ENCODE measurements at places on chromosomes 7 and 10.

- DNase-seq, result no peak
These were observed 35.1 kb upstream of the CXCL12 start for GRCh38 chr10:44419790-44420549.

DNA sequence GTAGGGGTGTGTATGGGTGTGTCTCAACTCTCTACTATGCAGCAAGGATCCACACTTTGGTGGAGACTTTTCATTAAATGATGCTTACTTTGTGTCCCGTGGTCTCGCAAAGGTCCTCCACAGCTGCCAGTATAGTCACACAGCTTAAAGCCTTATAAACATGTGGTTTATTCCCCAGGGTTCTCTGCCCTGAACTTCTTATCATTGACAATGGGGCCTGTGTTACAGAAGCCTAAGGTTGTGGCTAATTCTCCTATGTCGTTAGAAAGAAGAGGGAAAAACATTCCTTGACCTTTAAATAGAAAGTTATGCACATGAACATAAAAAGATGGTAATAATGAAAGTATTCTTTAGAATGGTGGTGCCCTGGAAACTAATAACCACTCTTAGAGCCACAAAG is 201.4 kb downstream of the INHBA start:
- DNase-seq, result no peak

DNA sequence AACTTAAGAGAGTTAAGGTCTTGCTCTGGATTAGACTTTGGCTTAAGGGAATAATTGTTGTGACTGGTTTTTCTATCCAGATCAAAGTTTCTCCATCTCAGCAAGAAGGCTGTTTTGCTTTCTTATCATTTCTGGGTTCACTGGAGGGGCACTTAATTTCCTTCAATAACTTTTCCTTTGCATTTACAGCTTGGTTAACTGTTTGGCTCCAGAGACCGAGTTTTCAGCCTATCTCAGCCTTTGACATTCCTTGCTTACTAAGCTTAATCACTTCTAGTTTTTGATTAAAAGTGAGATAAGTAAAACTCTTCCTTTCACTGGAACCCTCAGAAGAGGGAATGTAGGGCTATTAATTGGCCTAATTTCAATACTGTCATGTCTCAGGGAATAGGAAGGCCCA is 76.4 kb downstream of the LARP4B start:
- DNase-seq, result no peak

GRCh38 chr7:109190766-109191398 is 621.2 kb downstream of the DNAJB9 start:
- DNase-seq, result no peak

GRCh38 chr10:3787816-3788215 is 2.8 kb upstream of the KLF6 start:
- DNase-seq, result no peak

DNA sequence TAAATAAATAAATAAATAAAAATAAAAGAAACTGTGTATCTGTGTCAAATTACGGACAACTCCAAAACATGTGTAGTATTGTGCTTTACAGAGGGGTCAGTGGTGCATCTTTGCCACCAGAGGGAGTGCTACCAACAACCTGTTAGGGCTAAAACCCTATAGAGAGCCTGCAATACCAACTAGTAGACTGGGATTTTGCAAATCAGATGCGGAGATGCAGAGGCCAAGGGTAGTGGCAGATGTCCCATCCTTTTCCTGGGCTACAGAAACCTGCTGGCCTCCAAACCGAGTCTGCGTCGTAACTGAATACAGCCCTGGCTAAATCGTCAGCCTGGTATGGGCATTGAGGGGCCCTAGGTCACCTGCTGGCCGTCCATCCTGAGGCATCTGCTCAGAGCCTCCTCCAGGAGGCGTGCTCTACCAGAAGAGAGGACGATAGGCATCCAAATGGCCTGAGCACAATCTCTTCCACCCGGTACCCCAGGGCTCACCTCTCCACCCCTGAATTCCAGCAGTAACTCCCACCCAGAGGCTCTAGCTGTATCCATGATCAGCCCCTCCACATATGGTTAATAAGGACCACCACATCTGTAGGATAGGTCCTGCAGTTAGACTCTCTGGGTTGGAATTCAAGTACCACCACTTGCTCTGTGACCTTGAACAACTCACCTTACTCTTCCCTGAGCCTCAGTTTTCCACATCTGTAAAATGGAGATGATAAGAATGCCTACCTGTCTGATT is 6.2 kb upstream of the RRP12 start:
- peak; percentile 76 for DNase-seq

DNA sequence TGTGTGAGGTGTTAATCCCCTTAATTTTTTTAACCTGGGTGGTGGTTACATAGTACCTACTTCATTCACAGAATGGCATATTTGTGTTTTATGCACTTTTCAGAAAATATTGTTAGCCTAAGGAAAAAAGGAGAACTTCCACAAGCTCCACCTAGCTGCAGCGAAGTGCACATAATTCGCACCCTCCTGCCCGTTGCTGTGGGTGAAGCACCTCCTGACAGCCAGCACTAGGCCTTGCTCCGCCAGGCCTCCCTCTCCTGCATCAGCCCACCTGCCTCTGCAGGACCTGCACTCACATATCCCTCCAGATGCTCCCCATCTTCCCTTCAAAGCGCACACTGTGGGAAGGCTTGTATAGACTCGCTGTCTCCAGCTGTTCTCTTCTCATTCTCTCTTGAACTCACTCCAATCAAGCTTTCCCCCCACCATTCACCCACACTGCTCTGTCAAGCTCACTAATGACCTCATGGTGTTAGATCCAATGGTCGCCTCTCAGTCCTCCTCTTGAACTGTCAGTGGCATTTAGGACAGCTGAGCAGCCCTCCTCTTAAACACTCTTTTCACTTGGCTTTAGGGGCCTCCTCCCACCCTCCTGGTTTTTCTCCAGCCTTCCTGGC is 20.7 kb upstream of the GRID1 start:
- no peak for DNase-seq

DNA sequence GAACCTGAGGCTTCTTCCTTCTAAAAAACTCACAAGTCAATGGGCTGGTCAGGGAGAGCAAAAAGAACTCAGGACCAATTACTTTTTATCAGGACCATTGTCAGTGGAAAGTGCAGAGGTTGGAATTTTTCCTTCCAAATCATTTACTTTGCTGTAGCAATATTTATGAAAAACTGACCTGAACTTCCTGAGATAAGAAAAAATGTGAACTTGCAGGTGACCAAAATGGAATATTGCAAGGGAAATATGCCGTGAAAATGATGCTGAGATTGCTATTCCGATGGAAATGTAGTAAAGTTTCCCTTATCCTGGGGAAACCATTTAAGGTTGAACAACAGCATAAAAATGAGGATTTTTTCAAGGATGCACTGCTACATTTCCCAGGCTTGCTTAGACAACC is 148.3 kb upstream of the PFKP start:
- no peak for DNase-seq

DNA sequence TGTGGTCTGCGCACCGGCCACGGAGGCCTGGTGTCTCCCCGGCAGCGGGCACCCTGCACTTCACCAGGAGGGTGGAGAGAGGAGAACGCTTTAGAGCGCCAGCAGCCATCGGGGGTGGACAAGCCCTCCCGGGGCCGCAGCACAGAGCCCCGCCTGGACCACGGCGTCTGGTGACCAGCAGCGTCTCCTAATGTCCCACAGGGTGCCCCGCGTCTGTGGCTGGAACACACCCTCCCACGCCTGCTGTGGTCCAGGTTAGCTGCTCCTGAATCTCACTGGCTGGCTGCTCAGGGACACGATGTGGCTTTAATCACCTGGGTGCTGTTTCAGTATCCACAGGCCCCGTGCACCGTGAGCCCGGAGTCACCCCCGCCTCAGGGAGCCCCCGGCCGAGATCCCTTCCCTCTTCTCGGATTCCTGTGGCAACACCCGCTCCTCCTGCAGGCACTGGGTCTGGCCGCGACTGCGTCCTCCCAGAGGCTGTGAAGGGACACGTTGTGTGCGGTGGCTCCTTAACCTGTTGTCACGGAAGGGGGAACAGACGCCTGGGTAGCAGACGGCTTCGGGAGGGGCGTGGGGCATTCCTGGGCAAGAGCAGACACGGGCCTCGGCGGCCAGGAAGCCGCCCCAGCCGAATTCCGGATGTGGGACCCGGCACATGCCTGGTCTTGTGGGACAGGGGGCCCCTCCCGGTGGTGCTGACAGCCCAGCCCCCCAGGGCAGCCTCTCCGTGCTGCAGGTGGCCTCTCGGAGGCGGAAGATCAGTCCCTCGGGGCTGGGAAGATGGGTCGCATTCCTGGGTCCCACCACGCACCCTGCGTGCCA is 78.9 kb downstream of the FOXL3 start:
- no peak for DNase-seq

DNA sequence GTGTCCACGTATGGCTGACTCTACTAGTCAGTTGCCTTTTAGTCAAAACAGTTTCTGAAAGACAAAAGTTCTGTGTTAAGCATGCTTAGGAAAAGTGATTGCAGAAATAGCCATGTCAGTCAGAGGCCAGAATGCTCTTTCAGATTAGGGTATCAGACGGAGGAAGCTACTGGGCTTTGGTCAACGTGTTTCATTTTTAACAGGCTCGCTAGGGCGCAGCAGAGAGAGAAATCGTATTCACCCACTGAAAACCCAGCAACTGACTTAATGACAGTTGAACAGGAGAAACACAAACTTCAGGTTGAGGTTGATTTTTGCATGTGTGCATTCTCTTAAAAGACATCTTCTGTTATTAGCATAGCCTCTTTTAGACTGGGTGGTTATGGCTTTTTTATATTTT is 322.6 kb upstream of the KIAA1217 start:
- DNase-seq, result no peak

DNA sequence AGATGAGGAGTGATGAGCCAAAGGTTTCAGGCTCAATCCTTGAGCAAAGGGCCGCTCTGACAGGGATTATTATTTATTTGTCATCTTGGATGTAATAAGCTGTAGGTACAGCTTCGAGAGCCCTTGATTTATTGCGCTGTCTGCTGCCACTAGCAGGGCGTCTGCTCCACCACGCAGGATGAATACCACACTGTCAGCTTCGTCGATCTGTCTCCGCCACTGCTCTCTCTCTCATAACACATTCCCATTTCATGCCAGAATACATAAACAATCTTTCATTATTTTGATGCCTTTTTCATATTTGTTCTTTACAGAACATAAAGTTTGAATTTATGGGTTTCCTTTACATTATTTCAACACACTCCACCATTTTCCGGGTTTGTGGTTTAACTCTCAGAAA is 276.6 kb downstream of the LRMDA start:
- no peak for DNase-seq

DNA sequence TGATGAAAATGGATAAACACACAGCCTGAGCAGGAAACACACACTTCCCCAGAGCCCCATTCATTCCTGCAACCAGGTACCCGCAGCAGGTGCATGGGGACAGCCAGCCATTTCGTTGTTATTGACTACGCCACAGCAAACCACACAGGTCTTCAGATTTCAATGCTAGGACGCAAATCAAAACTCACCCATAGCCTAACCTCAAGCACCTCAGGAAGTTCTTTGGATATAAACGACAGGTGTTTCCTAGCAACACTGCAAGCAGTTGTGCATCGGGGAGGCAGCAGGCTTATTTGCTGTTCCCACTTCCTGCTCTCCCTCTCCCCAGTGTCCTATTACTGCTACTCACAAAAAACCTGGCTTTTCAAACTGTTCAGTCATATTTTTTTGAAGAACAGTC is 176.5 kb upstream of the FRMD4A start:
- no peak for DNase-seq

GRCh38 chr10:62599161-62599560 is 205.4 kb upstream of the ADO start:
- no peak for DNase-seq

DNA sequence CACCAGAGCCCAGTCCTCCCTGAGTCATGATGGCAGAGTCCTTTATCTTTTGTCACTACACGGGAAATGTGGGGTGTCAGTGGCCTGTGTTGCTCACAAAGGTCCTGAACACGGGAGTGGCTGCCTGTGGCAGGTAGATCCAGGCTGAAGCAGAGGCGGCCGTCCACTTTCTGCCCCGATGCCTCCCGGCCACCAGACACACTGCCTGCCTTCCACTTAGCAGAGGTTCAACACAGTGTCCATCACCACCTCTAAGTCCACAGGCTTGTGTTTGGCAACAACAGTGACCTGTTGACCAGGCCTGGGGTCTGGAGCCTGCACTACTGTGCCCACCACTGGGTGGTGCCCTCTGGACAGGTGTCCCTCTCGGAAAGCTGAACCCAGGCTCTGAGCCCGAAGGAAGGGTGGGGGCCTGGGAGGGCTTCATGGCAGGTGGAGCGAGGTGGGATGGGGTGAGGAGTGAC is 49.9 kb upstream of the CAMK2B start:
- no peak for DNase-seq

DNA sequence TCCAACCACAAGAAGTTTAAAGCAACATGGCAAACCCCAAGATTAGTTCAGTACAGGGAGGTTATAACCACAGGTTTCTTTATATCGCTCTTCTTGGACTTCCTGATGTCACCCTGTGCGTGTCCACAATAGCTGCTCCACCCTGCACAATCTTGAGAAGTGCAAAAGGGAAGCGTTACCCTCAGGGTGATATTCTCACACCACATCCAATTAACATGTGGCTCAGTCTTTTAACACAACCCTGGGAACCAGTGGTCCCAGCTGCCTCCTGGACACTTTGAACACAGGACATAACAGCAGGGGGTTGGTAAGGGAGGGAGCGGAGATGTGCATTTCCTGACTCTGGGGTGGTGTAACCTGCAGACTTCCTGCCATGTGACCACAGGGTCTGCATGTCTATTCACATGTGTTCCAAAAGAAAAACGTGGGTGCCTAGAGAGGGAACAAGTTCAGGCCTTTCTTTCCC is 64.6 kb downstream of the GSAP start:
- no peak for DNase-seq

Measured in iPS DF 19.7 (cell line).